WTC11 (cell line): ENCODE measurements at places on chromosomes 7 and 10.

GRCh38 chr7:27515933-27516332, 146.8 kb downstream of the HIBADH start:
- no peak overlapping the region for H3K4me3 ChIP-seq
- peaks cover 50% of the 10 kb centered on the region for H3K27me3 ChIP-seq
- DNase-seq: no peak
- 0 out of 2 replicates have a peak overlapping the region, but pooled peaks have one; percentile 1 for H3K27ac ChIP-seq

DNA sequence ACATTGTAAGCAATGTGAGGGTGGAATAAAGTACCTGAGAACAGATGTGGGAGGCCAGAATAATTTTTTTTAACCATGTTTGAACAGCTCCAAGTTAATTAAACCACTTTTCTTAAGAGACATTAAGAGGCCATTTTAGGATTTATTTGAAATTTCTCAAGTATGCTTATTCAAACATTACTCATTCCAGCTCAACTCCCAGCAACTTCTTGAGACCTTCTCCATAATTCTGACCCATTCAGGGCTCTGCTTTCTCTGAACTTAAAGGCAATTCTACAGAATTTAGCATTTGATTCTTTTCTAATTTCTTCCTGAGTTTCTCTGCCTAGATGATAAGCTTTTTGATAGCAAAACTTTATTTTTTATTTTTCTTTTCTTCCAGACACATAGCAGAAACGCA, 314.5 kb downstream of the CAMK1D start:
- no peaks in the 10 kb centered on the region for H3K4me1 ChIP-seq
- no peaks in the 10 kb centered on the region for H3K27me3 ChIP-seq
- no peaks in the 10 kb centered on the region for H3K36me3 ChIP-seq
- DNase-seq: no peak

- H3K4me1 ChIP-seq: peaks cover 78% of the 10 kb centered on the region
- H3K36me3 ChIP-seq: peaks cover 20% of the 10 kb centered on the region
- no peak for DNase-seq
- H3K4me3 ChIP-seq: peak overlapping the region; percentile 20
Measured at GRCh38 chr7:141585592-141586510, 34.6 kb downstream of the AGK start.

DNA sequence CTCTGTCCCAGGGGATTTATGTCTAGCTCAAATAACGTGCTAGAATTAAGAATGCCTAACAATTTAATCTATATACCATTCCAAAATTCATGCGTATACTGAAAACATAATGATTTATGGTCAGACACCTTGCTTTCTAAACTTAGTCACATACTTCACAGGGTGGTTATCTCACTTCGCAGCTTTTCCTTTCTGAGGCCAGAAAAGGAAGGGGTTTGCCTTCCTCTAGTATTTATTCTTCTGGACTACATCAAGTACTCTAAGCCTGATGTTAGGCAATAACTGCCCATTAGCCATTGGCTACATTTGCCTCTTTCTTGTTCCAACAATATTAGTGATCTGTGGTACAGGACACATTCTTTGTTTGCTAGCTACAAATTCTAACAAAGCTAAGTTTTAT, 72.6 kb upstream of the FHIP2A start:
- no peaks in the 10 kb centered on the region for H3K4me1 ChIP-seq
- H3K4me3 ChIP-seq: no peak overlapping the region
- no peak for DNase-seq
- H3K36me3 ChIP-seq: no peaks in the 10 kb centered on the region

DNA sequence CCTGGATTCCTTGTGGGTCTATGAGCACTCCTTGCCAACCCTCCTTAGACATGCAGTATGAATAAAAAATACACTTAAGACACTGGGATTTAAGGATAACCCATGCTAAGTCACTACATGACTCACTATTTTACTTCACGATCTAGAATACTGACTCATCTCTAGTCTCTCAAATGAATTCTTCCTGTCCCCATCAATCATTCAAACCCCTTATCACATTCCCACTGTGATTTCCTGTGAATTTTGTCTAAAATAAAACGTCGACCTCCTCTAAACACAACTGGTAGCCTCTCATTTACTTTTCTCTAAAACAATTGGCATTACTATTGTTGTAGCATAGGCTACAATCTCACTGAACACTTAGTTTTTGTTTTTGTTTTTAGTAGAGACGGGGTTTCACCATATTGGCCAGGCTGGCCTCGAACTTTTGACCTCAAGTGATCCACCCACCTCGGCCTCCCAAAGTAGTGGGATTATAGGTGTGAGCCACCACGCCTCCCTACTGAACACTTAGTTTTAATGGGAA, 3.9 kb upstream of the IQUB start:
- 0 out of 2 replicates have a peak overlapping the region, but pooled peaks have one; percentile 5 for H3K27ac ChIP-seq
- H3K4me3 ChIP-seq: no peak overlapping the region
- no peaks in the 10 kb centered on the region for H3K36me3 ChIP-seq
- peaks cover 8% of the 10 kb centered on the region for H3K4me1 ChIP-seq
- DNase-seq: no peak

GRCh38 chr7:54541669-54542625, at the start of gene VSTM2A:
Gene VSTM2A, plus strand, starts transcription at chr7:54542375. Its CDS starts 356 bp downstream, at chr7:54542731.
- peaks cover 67% of the 10 kb centered on the region for H3K27me3 ChIP-seq
- no peaks in the 10 kb centered on the region for H3K36me3 ChIP-seq
- no peak within 1 kb of the TSS for H3K27ac ChIP-seq
- peak; percentile 60 for DNase-seq

DNA sequence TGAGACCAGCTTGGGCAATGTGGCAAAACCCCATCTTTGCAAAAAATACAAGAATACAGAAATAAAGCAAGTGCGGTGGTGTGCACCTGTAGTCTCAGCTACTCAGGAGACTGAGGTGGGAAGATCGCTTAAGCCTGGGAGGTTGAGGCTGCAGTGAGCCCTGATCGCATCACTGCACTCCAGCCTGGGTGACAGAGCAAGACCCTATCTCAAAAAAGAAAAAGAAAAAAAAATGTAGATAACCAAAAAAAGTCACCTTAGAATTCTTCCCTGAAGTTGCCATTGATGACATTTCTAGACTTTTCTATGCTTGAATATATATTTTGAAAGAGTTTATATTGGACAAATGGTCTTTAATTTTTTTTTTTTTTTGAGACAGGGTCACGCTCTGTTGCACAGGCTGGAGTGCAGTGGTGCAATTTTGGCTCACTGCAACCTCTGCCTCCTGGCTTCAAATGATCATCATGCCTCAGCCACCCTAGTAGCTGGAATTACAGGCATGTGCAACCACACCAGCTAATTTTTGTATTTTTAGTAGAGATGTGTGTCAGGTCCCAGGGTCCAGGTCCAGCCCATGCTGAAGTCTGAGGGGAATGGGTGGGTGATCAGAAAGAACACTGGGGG, 35.1 kb upstream of the MTPAP start:
- H3K36me3 ChIP-seq: no peaks in the 10 kb centered on the region
- H3K27ac ChIP-seq: no peak overlapping the region
- no peak overlapping the region for H3K4me3 ChIP-seq
- no peaks in the 10 kb centered on the region; the same call in 1 of the 2 replicates for H3K27me3 ChIP-seq
- H3K4me1 ChIP-seq: peaks cover 19% of the 10 kb centered on the region

DNA sequence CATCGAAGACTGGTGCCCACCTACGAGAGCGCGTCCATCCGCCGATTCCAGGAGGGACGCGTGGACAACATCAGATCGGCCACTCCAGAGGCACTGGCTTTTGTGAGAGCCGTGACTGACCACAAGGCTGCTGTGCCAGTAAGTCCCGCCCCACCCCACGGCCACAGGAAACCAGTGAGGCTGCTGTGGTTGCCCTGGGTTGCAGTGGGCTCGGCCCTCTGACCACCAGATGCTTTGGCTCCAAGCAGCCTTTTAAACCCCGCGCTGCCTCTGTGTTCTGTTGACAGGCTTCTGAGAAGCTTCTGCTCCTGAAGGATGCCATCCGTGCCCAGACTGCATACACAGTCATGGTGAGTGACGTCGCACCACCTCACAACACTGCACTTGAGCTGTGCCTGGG, 24.4 kb upstream of the C10orf53 start:
- no peak overlapping the region for H3K4me3 ChIP-seq
- peaks cover 36% of the 10 kb centered on the region for H3K27me3 ChIP-seq
- peaks cover 1% of the 10 kb centered on the region; the same call in 1 of the 2 replicates for H3K4me1 ChIP-seq
- no peak overlapping the region for H3K27ac ChIP-seq
- peaks cover 9% of the 10 kb centered on the region for H3K36me3 ChIP-seq
- DNase-seq: no peak

DNA sequence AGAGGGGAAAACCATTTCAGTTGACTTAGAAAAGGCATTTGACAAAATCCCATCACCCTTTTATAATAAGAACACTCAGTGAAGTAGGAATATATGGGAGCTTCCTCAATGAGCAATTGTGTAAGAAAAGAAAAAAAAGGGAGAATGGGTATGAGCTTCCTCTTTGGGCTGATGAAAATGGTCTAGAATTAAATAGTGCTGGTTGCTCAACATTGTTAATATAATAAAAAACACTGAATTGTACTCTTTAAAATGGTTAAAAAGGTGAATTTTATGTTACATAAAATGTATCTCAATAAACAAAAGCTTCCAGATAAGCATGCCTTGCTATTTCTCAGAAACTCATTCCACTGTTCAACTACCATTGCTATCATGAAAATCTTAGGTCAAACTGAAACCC, 40.6 kb downstream of the LRRC17 start:
- no peaks in the 10 kb centered on the region for H3K27me3 ChIP-seq
- no peak overlapping the region for H3K27ac ChIP-seq
- H3K4me1 ChIP-seq: no peaks in the 10 kb centered on the region
- no peak overlapping the region for H3K4me3 ChIP-seq
- DNase-seq: no peak

DNA sequence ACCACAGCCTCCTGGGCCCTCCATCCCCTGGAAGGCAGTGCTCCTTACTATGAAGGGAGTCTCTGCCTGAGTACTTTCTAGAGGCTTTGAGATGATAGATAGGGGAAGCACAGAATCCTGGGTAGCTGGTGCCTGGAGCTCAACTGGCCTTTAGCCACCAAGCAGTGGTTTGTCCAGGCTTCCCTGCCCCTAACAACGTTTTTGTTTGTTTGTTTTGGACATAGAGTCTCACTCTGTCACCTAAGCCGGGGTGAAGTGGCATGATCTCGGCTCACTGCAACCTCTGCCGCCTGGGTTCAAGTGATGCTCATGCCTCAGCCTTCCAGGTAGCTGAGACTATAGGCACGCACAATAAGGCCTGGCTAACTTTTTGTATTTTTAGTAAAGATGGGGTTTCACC, 289.4 kb downstream of the PLXNA4 start:
- H3K4me1 ChIP-seq: no peaks in the 10 kb centered on the region
- no peak overlapping the region for H3K4me3 ChIP-seq
- no peaks in the 10 kb centered on the region for H3K27me3 ChIP-seq
- no peak overlapping the region for H3K27ac ChIP-seq
- no peaks in the 10 kb centered on the region for H3K36me3 ChIP-seq
- DNase-seq: no peak

GRCh38 chr10:14536241-14537213, 205.8 kb upstream of the FRMD4A start:
- H3K4me1 ChIP-seq: peaks cover 14% of the 10 kb centered on the region
- no peaks in the 10 kb centered on the region for H3K27me3 ChIP-seq
- H3K27ac ChIP-seq: no peak overlapping the region
- peak; percentile 91 for DNase-seq

DNA sequence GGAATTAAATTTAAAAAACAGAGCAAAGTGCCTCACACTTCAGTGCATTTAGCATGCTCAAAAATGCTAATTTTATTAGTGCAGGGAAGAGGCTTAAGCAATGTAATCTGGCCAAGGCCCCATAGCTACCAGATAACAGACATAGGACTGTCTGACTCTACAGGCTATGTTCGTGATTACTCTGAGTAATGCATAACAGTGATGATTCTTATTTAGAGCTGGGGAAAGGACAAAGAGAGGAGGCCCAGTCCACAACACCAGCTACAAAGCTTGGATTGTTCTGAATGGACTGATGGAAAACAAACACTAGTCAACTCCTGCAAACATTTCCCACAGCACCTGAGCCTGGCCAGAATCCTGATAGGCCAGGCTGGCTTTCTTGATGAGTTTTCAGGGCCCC, 8.4 kb upstream of the CH25H start:
- DNase-seq: no peak
- no peak overlapping the region for H3K4me3 ChIP-seq
- peaks cover 4% of the 10 kb centered on the region; the same call in 1 of the 2 replicates for H3K27me3 ChIP-seq
- peaks cover 4% of the 10 kb centered on the region for H3K4me1 ChIP-seq
- no peaks in the 10 kb centered on the region for H3K36me3 ChIP-seq

DNA sequence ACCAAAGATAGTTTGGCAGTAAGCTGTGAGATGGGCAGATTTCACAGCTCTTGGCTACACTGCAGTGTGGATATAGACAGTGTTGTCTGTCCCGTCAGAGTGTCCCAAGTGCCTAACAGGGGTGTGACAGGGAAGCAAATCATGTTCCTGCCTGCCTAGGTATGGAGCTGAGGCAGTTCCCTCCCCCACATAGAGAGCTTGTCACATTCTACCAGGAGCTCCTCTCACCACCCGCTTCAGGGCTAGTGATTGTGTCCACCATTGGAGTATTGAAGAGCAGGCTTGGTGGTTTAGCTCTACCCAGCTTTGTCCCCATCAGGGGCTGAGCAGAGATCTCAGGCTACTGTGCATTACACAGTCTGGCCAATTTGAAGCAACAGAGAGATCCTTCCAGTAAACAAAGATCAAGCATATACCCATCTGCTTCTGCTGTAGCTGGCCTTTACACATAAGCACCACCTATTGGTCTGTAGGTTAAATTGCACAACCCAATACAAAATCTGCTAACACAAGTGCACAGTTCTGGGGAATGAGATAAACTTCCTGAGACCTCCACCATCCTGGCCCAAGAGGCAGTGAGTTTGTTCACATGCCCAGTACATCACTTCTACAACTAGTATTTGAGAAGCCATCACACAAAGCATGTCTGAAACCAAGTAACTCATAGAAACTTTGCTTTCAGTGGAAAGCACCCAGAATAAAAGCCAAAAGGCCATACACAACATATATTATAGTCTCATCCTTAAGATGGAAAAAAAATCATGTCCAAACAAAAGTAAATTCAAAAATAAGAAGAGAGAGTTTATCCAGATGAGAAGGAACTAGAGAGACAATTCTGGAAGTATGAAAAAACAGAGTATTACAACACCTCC, 67.3 kb downstream of the GLCCI1 start:
- no peak for DNase-seq
- no peaks in the 10 kb centered on the region for H3K27me3 ChIP-seq
- H3K36me3 ChIP-seq: peaks cover 14% of the 10 kb centered on the region; the same call in 1 of the 2 replicates
- H3K27ac ChIP-seq: no peak overlapping the region

DNA sequence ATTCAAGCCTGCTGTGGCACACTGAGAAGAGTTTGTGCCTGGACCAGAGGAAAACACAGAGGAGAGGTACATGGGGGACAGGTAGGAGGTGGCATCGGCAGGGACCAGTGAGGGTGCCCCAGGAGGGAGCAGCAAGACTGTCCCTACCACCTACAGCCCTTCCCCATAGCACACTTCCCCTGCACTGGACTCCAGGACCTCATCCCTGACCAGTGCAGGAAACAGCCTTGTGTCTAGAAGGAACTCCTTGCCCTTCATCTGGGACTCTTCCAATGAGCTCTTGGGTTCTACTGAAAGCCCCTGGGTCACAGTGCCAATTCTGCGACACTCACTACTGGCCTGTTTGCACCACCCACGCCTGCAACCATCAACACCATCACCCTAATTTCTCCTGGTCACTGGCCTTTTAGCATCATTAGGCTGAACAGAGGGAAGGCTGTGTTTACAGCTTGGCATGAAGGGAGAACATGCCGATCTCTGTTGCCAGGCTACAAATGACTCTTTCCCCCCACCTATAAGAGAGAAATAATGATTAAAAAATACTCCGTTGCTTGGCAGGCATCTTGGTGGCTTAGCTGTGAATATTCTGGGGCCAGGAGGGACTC, 371.9 kb upstream of the ZMIZ1 start:
- no peaks in the 10 kb centered on the region for H3K36me3 ChIP-seq
- no peak overlapping the region for H3K27ac ChIP-seq
- DNase-seq: no peak
- H3K4me3 ChIP-seq: no peak overlapping the region
- H3K27me3 ChIP-seq: peaks cover 2% of the 10 kb centered on the region
- H3K4me1 ChIP-seq: no peaks in the 10 kb centered on the region
